ENCODE measurements at places on chromosomes 6 and 20.

GRCh38 chr20:51199920-51200319, 177.0 kb upstream of the KCNG1 start:
- H3K27me3 ChIP-seq: peaks cover 67% of the 10 kb centered on the region
- DNase-seq: no peak
- no peaks in the 10 kb centered on the region for H3K4me1 ChIP-seq

DNA sequence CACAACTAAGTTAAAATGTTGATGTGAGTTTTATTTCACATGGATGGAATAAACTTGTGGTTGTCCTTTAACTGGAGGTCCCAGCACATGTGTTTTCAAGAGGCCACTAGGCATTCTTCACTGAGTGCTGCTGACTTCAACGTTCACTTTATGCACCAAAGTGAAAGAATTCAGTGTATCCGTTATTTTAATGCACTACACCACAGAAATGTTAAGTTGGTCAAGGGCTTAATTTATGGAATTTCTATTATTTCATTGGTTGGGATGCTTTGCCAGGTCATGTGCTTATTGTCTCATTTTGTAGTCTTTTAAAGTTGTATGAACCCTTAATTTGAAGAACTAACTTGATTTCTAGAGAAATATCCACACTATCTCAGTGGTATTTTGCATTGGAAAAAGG, 106.4 kb downstream of the PPP1R14C start:
- H3K27me3 ChIP-seq: peaks cover 43% of the 10 kb centered on the region
- H3K4me3 ChIP-seq: no peak overlapping the region
- H3K4me1 ChIP-seq: peaks cover 14% of the 10 kb centered on the region

- no peaks in the 10 kb centered on the region for H3K36me3 ChIP-seq
- DNase-seq: no peak
- H3K4me3 ChIP-seq: no peak overlapping the region
- H3K27ac ChIP-seq: no peak overlapping the region
- H3K4me1 ChIP-seq: no peaks in the 10 kb centered on the region
These were observed 4.5 kb downstream of the FLRT3 start for GRCh38 chr20:14332866-14333265.

- no peaks in the 10 kb centered on the region for H3K27me3 ChIP-seq
- no peaks in the 10 kb centered on the region for H3K36me3 ChIP-seq
- no peak overlapping the region for H3K4me3 ChIP-seq
- DNase-seq: no peak
- H3K27ac ChIP-seq: no peak overlapping the region
- no peaks in the 10 kb centered on the region for H3K4me1 ChIP-seq
These were observed 1026.6 kb downstream of the EYS start for GRCh38 chr6:64680446-64680845.

DNA sequence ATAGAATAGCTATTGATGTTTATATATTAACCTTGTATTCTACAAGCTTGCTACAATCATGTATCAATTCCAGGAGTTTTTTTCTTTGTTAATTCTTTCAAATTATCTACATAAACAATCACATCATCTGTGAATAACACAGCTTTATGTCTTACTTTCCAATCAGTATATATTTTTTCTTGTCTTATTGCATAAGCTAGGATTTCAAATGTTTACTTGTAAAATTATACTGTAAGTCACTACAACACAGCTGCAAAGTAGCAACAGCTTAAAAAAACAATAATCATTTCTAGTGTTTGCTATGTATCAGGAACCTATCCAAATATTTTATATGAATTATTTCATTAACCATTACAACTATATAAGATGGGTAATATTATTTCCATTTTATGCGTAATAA, 270.4 kb downstream of the KIF16B start:
- no peak overlapping the region for H3K4me3 ChIP-seq
- no peak for DNase-seq
- no peaks in the 10 kb centered on the region for H3K4me1 ChIP-seq
- H3K27me3 ChIP-seq: no peaks in the 10 kb centered on the region
- H3K36me3 ChIP-seq: peaks cover 72% of the 10 kb centered on the region
- no peak overlapping the region for H3K27ac ChIP-seq

- H3K27me3 ChIP-seq: no peaks in the 10 kb centered on the region
- peaks cover 88% of the 10 kb centered on the region for H3K4me1 ChIP-seq
- DNase-seq: peak; percentile 70
- peak overlapping the region; percentile 96 for H3K27ac ChIP-seq
These were observed 107.3 kb downstream of the IRF4 start for GRCh38 chr6:498795-499231.

DNA sequence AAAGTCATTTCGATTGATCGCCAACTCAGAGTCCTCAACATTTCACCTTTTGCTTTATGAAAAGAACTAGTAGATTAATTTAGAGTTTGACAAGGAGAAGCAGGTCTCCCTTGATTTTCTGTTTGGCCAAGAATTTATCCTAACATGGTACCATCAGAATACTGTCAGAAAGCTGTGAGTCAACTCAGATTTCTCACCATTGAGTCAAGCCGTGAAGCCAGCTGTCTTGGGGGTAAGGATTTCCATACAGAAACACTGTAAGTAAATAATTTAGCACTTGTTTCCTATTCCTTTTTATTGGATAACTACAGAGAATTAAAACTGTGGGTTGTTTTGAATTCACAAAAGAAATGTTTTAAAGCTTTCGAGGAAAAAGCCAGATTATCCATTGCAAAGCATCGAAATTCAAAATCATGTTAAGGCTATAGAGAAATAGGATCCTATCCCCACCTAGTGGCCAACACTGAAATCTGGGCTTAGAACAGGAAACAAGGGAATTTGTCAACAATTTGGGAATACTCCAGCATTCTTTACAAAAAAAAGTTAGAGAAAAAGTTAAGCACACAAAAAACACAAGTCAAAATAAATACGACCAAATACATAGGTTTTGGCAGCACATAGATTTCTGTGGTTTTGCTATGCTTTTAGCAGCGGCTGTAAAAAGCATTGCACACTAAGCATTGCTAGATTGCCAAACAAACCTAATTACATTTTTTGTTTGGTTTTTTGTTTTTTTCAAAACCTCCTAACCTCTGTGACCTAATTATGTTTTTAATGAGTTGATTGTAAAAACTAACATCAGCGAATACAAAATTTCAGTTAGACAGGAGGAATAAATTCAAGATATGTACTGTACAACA, 44.2 kb downstream of the COL11A2 start:
- no peak for DNase-seq
- H3K27ac ChIP-seq: no peak overlapping the region
- peaks cover 35% of the 10 kb centered on the region for H3K27me3 ChIP-seq
- H3K4me1 ChIP-seq: no peaks in the 10 kb centered on the region

GRCh38 chr6:168939796-168940195, 313.9 kb downstream of the THBS2 start:
- H3K27me3 ChIP-seq: peaks cover 48% of the 10 kb centered on the region
- no peaks in the 10 kb centered on the region for H3K4me1 ChIP-seq
- no peak overlapping the region for H3K4me3 ChIP-seq
- no peaks in the 10 kb centered on the region for H3K36me3 ChIP-seq
- no peak for DNase-seq

DNA sequence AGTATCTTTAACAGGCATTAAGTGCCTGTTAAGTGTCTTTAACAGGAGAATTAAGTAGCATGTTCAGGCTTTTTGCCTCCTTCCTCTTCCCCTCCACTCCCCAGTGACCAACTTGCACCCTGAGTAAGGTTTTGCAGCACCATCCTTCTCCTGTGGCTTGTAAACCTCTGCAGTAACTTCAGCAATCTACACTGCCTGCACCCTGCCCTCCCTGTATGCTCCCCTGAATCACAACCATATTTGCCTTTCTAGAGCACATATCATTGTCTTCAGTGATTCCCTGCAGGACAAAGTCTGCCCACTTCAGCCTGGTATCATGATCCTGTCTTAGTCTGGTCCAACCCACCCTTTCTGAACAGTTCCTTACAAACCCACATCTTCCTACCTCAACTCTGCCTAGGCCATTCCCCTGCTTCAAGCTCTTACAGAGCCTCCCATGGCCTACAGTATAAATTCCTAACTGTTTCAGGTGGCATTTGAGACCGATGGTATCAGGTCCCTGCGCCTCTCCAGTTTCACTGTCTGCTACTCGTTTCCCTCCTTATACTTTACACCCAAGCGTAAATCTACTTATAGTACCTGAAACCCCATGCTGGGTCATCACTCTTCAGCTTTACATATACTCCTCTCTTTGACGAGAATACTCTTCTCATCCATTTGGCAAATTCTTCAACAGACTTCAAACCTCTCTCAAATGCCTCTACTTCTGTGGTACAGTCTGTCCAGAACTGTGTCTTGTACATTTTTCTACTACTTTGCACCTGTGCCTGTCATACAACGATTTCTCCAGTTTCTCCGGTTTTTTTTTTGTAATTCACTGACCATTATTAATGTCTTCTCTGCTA, 69.8 kb downstream of the ZHX3 start:
- DNase-seq: no peak
- H3K36me3 ChIP-seq: no peaks in the 10 kb centered on the region
- H3K27me3 ChIP-seq: no peaks in the 10 kb centered on the region
- H3K4me1 ChIP-seq: peaks cover 11% of the 10 kb centered on the region
